Calu3 (cell line): ENCODE measurements at places on chromosomes 7 and 10. TPM values are rescaled to one million over a fixed set of nuclear protein-coding genes. Genes with fewer than 3 reads are reported as not detected.

DNA sequence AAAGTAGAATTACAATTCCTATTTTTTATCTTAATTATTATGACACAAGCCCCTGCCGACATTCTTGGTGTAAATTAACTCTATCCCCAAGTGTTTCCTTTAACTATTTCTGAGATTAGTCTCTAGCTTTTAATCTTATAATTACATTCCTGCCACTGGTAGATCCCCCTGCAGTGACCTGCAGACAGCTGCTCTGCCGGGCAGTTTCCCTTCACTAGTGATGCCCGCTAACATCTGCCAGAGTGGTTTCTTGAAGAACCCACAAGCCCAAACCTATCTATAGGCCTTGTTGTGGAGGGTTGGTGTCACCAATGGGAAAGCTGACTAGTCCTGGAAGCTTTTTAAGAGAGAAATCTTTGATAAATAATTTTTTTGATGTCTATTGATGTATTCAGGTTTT is 50.0 kb downstream of the ADAM22 start:
- DNase-seq, result no peak

DNA sequence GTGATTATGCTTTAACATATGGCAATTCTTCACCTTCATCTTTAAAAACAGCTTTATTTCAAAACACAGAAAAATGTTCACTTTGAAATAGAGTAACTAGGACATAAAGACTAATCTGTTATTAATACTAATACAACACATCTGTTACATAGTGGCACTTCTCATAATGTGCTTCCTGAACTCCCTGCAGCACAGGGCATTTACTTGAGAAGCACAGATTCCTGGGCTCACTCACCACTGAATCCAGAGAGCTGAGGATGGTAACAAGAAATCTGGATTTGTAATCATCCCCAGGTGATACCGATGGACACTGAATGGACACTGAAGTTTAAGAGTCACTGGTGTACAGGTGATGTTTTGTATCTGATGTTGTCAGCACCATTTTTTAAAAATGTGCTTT is 96.1 kb downstream of the COL28A1 start:
- DNase-seq, result no peak

- DNase-seq, result no peak
Observed at GRCh38 chr7:17103984-17104383, 194.5 kb upstream of the AHR start.

GRCh38 chr10:33010132-33011037 is 52.4 kb upstream of the ITGB1 start:
- peak; percentile 83 for DNase-seq

DNA sequence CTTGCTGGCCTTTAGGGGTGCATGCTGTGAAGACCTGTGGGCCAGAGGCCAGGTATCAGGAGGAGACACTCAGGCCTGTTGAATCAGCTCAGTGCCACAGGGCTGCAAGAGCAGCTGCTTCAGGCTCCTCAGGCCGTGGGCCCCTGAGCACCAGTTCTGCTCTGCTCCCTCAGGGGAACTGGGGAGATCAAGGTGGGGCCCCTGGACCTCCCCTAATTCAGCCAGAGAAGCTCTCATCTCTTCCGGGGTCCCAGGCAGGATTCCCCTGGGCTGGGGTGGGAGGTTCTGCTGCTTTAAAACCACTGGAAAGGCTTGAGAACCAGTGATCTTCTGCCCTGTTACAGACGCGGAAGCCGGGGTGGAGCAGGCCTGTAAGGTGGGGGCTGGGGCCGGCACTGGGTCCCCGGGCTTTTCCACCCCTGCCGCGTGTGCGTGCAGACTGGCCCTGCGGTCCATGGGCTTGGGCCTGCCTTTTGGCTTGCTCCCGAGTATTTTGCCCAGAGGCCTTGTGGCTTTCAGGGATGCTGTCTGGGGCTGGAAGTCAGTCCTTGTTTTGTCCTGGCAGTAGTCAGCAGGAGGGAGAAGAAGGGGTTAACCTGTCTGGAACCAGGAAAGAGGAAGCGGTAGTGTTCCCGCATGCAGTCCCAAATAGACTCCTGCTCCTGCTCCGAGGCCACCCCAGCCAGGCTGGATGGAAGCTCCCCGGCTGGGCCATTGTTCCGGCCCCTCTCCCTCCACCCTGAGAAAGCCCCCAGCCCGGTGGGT is 74.3 kb downstream of the LHPP start:
- no peak for DNase-seq

- peak; percentile 53 for DNase-seq
Observed at GRCh38 chr10:28241741-28242399, 61.0 kb downstream of the MPP7 start.

DNA sequence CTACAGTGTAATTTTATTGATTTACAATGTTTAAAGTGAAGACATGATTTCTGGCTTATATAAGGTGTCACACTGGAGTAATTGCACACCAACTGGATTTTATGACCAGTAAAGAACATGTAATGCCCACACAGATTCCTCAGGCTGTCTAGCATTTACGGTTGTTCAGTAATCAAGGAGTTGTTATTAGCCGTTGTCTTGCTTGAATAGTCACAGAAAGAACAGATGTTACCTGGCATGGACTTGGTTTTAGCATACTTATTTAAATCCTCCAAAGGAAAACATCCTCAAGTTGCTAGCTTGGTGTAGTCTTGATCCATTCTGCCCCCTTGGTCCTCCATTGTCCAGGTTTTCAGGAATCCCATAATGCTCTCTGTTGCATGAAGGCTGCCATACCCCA is 65.8 kb downstream of the POU6F2 start:
- no peak for DNase-seq

GRCh38 chr7:120373174-120373573 is 100.2 kb downstream of the KCND2 start:
- no peak for DNase-seq

DNA sequence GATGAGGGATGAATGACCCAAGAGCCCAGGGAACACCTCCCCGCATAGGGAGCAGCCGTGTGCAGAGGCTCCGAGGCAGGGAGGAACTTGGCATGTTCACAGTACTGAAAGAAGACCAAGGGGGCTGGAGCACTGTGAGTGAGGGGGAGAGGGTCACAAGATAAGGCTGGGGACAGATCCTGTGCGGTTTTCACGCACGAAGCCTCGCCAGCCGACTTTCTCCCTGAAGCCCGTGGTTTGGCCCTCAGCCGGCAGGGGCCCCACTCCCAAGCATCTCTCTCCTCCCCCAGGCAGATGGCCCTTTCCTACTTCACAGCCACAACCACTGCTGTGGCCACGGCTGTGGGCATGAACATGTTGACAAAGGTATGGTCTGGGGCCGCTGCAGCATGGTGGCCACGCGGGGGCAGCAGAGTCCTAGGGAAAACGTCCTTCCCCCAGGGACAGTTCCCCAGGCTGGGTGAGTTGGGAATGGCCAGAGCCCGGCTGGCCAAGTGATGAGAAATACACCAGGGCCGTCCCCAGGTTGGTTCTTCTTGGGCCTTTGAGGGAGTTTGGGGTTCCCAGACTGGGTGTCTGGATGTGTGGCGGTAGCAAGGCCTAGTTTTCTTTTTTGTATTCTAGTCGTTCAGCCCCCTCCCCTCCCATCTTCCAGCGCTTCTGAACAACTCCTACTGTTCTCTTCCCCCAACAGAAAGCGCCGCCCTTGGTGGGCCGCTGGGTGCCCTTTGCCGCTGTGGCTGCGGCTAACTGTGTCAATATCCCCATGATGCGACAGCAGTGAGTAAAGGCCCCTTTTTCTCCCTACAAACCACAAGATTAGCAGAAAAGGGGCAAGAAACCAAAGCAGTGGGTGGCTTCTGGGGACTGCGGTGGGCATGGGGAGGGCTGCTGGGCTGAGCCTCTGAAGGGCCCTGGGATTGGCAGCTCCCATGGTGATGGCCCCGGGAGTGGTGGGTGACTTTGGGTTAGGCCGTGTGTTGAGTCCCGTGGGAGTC is 14.4 kb upstream of the WBP1L start:
- peak; percentile 78 for DNase-seq

MPP7 gene
- 4.6 and 6.6 TPM in 2 replicates for total RNA-seq
